Activated CD8-positive, alpha-beta T cell treated with anti-CD3 and anti-CD28 coated beads, Interleukin-2, amount 10 ng/mL, durations not matched to agents 7 days and 5 days (primary cell): ENCODE measurements at places on chromosomes 7 and 10.

GRCh38 chr10:106473129-106473685, 691.3 kb downstream of the SORCS1 start:
- DNase-seq, result no peak

DNA sequence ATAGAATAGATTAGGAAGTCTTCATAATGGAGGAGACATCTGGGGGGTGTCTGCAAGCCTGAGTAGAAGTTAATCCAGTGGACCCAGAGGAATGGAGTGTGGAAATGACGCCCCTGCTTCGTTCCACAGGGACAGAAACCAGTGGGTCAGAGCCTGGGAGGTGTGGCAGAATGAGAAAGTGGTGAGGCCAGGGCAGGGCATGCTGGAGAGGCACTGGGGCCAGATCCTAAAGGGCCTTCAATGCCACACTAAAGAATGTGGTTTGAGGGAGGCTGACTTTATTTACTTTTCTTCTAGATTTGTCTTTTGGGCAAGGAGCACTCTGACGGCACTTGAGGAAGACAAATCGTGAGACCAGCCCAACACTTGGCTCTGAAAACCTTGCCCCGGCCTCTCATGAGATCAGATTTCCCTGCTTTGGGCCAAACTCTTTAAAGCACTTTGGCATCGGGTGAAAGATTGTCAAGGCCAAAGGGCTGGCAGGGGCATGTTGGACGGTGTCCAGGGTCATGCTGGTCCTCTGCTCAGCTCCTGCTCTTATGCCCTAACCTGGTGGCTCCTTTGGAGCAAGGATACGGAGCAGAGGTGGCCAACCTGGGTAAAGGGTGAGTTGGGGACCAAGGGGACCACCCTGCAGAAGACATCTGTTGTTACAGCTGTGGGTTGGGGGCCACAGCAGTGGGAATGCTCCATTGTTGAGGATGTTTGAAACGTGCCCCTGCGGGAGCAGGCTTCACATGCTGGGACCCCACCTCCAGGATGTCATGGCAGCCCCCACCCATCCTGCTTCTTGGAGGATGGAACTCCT, 157.0 kb upstream of the ZMIZ1 start:
- DNase-seq, result no peak

DNA sequence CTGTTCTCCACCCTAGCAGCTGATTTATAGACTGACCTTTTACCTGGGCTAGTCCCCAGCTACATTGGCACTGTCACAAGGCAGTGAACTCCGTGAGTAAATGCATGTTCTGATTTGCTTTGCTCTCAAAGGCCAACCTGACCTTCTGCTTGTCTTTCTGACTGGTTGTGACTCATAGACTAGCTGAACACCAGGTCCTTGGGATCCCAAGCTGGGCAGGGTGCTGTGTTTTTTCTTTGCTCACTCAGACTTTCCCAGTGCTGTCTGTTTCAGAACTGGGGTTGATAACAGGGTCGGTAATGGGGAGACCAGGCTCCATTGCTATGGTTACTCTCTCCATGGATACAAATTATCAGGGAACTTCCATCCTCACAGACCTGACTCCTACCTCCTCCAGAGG, 35.0 kb downstream of the EVX1 start:
- no peak for DNase-seq

DNA sequence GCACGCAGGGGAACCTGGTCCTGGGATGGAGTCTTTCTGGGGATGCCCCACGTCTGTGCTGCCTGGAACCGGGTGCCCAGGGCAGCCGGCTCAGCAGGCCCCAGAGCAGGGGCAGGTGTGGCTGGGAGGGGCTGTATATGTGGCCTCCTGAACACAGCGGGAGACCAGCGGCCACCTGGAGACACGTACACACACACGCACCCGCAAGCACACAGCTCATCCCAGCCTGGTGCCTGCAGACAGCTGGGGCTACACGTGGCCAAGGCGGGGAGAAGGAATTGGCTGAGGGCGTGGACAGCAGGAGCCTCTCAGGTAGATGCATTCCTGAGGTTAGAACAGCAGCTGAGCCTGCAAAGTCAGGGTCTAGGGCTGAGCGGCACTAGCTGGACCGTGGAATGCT, 14.0 kb downstream of the ADAM8 start:
- DNase-seq, result no peak

- no peak for DNase-seq
These were observed 216.6 kb downstream of the MAD1L1 start for GRCh38 chr7:2016021-2016631.

- peak; percentile 73 for DNase-seq
These were observed 9.9 kb upstream of the EPHB4 start for GRCh38 chr7:100837099-100837836.

GRCh38 chr7:82818171-82818570, 344.5 kb downstream of the PCLO start:
- no peak for DNase-seq
